ENCODE measurements at places on chromosomes 12 and 14.

- DNase-seq = no peak
Observed at GRCh38 chr12:119113496-119113986, 65.2 kb upstream of the HSPB8 start.

- DNase-seq = peak; percentile 50
Observed at GRCh38 chr14:36443374-36443773, 76.7 kb downstream of the NKX2-1 start.

GRCh38 chr12:98733667-98734350, 88.7 kb downstream of the APAF1 start:
- no peak for DNase-seq

- no peak for DNase-seq
Observed at GRCh38 chr12:123690191-123690840, 19.4 kb downstream of the TCTN2 start.

GRCh38 chr12:1539135-1539534, 55.2 kb downstream of the FBXL14 start:
- DNase-seq = no peak

DNA sequence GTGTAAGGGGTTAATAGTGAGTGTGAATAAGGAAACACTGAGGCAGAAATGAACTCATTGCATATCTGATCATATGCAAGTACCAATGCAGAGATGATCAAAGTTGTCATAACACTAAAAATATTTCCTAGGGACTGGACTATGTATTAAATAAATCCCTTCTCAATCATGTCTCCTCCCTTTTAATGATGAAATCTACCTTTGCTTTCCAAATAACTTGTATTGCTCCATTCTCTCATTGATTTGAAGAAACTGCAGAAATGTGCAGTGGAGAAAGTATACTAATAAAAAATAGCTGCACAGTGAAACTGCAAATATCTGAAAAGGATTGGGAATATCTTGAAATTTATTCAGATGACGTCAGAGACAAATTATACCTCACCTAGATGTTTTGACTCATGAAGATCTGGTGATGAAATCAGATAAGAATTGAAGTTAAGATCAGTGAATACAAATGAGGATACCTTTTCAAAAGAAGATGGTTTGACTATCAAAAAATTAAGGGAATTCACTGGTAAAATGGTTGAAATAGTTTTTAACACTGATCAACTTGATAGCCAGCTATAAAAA, 1264.9 kb upstream of the USP15 start:
- DNase-seq = no peak

- no peak for DNase-seq
Observed at GRCh38 chr14:101335061-101335661, 226.1 kb upstream of the DIO3 start.

DNA sequence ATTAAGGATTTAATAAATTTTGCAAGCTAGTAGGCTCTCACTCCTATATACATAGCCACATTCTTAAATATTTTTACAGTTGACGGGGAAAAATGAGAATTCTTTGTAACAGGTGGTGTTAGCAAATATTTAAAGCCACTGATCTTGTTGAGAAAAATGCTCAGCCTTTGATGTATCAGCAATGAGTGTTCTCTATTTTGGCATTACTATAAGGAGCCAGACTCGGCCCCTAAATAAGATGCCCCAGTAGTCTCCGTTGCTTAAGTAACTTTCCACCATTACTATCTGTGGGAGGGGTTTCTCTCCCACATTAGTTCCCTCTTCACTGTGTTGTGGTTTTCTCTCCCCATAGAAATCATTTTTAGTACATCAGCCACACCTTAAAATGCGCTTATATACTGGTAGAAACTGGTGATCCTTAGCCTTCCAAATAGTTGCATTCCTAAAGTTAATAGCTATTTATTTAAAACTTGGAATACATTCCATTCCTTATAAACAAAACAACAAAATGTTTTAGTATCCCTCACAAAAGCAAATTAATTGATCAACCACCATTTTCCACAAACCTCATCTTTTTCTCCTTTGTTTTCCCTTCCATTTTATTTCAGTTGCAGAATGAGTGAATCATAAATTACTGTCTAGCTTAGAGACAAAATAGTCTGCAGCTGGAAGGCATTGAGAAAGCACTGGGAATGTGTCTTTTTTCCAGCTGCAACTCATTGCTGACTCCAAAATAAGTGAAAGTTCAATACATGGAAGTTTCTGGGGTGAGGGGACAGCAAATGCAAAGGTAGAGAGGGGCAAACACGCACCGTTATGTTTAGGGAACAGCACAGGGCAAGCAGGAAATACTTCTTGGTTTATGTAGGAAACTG, 84.7 kb upstream of the FERMT2 start:
- DNase-seq = no peak

GRCh38 chr14:101192661-101193000, 289.1 kb upstream of the RTL1 start:
- no peak for DNase-seq

GRCh38 chr14:20093442-20093841, 17.1 kb upstream of the OR4K17 start:
- no peak for DNase-seq

- no peak for DNase-seq
Observed at GRCh38 chr14:79986251-79986650, 225.1 kb downstream of the DIO2 start.

DNA sequence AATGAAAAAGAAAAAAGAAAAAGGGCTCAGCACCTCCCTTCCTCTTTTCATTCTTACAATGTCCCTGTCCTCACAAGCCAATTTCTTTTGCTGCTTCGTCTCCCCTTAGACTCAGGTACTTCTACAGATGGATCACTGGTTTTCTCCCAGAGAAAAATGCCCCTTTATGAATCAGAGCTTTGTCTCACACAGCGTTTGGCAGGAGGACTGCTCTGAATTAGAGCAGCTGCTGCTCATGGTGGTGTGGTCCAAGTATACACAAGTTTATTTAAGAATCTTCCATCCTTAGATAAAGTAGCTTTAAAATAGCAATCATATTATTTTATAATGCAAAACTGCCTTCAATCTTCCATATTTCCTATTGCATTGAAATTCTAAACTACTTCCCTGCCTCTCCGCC, 80.3 kb downstream of the SLC8A3 start:
- no peak for DNase-seq

DNA sequence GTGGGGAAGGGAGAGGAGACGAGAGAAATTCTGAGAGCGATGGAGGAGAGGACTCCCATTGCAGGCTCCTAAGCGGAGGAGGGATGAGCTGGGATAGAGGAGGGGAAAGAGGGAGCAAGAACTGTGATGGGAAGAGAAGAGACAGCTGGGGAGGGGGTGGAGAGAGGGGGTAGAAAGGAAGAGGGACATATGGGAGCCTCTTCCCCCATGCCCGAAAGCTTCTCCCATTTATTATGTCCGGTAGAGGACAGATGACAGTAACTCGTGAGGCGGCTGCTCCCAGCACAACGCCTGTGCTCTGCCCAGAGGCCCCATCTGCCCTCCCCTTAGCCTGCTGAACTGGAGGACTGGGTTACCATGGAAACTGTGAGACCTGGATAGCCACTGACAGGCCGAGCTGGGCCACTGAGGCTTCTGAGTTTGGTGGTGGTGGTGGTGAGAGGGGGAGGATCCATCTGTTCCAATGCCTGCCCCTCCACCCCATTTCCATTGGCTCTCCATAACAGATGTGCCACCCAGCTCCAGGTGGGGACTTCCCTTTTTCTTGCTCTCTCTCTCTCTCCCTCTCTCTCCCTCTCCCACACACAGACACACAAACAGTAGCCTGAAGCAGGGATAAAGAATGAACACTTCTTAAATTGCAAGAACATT, 8.3 kb downstream of the CPNE6 start:
- peak; percentile 64 for DNase-seq

DNA sequence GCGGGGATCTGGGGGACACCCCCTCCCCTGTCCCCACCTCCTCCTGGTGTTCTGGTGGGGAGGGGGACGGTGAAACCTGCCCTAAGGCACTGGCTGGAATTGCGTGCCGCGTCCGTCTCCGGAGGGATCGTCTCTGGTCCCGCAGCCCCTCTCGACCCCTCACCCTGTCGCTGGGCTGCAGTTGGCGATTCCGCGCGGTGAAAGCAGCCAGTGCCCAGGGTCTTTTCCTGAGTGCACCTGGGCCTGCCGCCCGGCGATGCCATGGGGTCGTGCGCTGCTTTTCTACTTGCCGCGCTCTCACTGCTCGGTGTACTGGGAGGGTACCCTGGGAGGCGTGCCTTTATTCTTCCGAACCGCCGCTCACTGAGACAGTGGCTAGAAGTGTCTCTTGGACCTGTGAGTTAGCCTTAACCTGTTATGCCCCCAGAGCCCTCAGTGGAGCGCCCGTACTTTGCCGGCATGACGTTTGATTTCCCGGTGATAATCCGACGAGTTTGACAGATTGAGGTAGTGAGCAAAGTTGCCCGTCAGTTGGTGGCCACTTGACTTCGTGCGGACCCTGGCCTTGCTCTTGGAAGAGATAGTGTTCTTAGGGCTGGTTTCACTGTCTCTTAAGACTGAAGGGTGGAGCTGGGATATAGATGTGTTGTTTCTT, 788 bp downstream of the SFSWAP start:
- no peak for DNase-seq

- DNase-seq = no peak
Observed at GRCh38 chr12:52079576-52080402, at the start of gene SMIM41. Gene SMIM41, plus strand, starts transcription at chr12:52079704. Its CDS starts 76 bp downstream, at chr12:52079780.

DNA sequence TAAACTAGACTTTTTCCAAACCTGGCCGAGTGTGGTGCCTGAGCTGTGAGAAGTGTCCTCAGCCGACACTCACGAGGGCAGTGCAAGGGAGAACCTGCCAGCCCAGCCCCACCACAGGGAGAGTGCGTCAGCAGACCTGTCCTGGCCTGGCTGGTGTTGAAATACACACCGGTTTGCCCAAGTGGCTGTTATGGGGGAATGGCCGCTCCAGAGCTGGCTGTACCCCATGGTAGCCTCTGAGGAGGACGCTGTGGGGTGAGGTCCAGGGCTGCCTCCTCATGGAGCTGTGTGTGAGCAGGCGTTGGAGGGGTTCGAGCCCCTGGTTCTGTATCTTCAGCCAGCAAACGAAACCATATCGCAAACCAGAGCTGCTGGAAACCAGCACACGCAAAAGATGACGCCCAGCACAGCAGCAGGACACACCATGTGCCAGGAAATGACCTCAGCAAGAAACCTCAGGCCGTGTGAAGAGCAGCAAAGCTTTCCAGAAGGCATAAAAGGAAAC, 9.4 kb downstream of the ANKRD9 start:
- DNase-seq = no peak

- no peak for DNase-seq
Observed at GRCh38 chr12:122130150-122130549, 43.9 kb downstream of the IL31 start.

GRCh38 chr12:44158746-44159145, 322.9 kb downstream of the TMEM117 start:
- no peak for DNase-seq

GRCh38 chr12:14868916-14869506, 16.6 kb downstream of the MGP start:
- DNase-seq = no peak

DNA sequence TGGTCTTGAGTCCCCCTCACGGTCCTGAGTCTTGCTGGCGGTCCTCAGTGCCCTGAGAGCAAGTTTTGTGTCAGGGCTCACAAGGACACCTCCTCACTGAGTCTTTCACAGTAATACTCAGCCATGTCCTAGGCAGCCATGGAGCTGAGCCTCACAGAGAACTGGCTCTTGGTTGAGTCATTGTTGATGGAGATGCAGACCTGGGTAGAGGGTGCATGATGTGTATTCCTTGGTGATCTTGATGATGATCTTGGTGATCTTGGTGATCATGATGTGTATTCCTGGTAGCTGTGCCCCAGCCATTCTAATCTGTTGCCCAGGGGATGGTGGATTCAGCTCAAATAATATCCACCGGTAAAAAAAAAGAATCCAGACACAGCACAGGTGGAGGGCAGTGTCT, 495.4 kb downstream of the TMEM121 start:
- DNase-seq = no peak

- peak; percentile 23 for DNase-seq
Observed at GRCh38 chr12:75177997-75178396, 31.6 kb downstream of the KCNC2 start.

- DNase-seq = no peak
Observed at GRCh38 chr12:8681129-8681884, 16.5 kb upstream of the RIMKLB start.

GRCh38 chr12:31009976-31010375, 63.7 kb upstream of the DDX11 start:
- DNase-seq = no peak

DNA sequence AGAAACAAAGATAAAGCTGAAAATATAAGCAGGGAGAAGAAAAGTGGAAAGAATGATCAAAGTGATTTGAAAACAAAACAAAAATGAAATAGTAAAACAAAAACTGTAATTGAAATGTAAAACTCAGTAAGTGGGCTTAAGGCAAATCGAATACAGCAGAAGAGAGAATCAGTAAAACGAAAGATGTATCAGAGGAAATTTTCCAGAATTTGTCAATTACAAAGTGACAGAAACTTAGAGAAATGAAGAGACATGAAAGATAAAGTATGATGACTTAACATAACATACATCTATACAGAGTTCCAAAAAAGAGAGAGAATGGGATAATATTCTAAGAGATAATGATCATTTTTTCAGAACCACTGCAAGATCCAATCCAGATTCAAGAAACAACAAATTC, 10.5 kb downstream of the ZFC3H1 start:
- no peak for DNase-seq

- DNase-seq = peak; percentile 51
Observed at GRCh38 chr12:107325075-107325608, 231.8 kb upstream of the CRY1 start.

- no peak for DNase-seq
Observed at GRCh38 chr12:108187831-108188230, 58.7 kb downstream of the WSCD2 start.

- DNase-seq = no peak
Observed at GRCh38 chr14:103199124-103199523, 75.9 kb downstream of the TNFAIP2 start.

DNA sequence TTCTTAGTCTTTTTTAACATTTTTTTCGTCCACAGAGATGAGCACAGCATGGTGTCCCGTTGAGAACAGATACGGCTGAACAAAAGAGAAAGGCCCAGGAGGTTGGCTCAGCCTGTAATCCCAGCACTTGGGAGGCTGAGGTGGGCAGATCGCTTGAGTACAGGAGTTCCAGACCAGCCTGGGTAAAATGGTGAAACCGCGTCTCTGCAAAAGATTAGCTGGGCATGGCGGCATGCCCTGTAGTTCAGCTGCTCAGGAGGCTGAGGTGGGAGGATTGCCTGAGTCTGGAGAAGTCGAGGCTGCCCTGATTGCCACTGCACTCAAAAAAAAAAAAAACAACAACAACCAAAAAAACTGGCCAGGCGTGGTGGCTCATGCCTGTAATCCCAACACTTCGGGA, 5.9 kb upstream of the EP400 start:
- no peak for DNase-seq

- no peak for DNase-seq
Observed at GRCh38 chr14:53979113-53979681, 22.6 kb upstream of the BMP4 start.
